ENCODE measurements at places on chromosomes 1 and 21. TPM values are rescaled to one million over a fixed set of nuclear protein-coding genes. Genes with fewer than 3 reads are reported as not detected.

Gene RIPPLY3
- polyA plus RNA-seq, result not detected

Gene C8A
- not detected for polyA plus RNA-seq

Gene TRIM33
- polyA plus RNA-seq, result 8.9 TPM

Gene G0S2
- polyA plus RNA-seq, result 59.3 TPM

Gene LIN28A
- polyA plus RNA-seq, result not detected

Gene RNF186
- polyA plus RNA-seq, result 34.3 TPM

- no peak for DNase-seq
Observed at GRCh38 chr1:118981436-118981835, 6.7 kb downstream of the TBX15 start.

DNA sequence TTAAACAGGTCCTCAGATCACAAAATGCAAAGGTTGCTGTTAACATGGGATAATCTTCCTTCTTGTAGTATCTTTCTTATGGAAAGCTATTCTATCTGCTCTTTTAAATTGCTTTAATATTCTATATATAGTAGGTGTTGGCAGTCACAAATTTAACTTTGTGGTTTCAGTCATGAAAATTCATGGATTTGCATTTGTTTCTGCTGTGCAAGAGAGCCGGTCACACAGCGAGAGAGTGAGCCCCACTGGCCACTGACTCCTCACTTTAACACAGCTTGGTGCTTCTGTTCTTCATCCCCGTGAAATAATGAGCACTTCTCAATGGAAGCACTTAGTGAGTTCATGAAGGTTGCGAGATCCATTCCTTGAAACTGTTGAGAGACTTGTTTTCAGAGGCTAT lies 18.1 kb upstream of the BMP8A start:
- DNase-seq, result no peak

DNA sequence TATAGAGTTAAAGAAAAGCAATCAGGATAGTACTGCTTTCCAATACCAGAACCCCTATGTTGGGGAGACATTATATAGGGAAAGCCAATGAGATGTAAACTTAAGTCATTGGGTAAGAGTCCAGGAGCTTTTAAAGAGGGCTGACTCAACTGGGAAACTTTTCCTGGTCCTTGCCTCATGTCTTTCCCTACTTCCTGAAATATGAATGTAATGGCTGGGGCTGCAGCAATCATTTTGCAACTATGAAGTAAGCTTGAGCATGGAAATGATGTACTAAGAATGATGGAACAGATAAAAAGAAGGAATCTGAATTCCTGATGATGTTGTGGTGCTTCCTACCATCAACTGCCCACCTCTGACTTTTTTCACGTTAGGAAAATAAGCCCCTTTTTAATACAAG lies 55.7 kb downstream of the WDR3 start:
- DNase-seq, result no peak

DNA sequence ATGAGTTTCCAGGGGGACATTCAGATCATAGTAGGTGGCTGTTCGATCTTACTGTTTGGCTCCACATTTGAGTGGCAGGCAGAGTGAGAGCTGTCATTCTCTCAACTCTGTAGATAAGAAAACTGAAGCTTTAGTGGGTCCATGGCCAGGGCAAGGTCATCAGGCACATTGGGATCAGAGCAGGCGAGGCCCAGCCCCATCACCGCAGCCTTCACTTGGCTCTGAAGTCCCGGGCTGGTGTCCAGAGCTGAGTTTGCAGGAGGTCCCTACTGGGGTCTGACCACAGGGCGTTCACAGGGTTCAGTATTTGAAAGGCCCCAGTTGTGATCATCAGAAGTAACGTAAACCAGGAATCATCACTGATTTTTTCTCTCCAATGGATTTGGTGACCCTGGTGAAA lies 76.7 kb downstream of the OBSCN start:
- no peak for DNase-seq

- DNase-seq, result no peak
Observed at GRCh38 chr21:29302359-29302875, 3.7 kb downstream of the BACH1 start.

GRCh38 chr21:32713726-32714125 lies 14.1 kb downstream of the SYNJ1 start:
- no peak for DNase-seq

GRCh38 chr1:85359874-85360721 lies 83.7 kb upstream of the BCL10 start:
- no peak for DNase-seq

DNA sequence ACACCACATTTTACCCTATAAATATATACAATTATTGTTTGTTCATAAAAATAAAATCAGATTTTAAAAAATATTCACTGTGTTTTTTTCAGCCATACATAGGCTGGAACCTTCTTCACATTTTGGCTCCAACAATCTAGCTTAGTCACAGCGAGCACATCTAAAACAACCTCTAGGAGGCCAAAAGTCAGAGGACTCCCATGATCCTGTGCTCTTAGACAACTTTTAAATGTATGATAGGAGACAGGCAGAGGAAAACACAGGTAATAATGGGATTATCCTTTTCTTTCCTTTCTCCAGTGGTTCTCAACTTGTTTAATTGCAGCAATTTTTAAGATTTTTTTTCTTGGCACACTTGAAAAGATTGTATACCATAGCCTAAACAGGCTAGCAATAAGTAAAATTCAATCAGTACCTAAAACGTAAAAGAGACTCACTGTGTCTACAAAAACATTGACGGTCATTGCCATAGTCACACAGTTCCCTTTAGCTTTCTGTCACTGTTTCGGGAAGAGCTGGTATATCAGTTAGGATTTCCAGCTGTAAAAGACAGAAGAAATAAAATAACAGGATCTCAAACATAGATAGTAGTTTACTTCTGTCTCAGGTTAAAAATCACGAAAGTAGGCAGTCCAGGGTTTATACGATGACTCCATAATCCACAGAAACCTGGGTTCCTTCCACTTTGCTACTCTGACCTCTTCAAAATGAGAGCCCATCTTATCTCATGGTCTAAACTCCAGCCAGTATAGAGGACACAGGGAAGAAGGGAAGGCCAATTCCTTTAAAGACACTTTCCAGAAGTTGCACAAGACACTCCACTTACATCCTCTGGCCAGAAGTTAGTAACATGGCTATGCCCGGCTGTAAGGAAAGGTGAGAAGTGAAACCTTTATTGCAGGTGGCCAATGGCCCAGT lies 39.2 kb upstream of the CR1L start:
- no peak for DNase-seq

- no peak for DNase-seq
Observed at GRCh38 chr1:11169202-11169601, 20.0 kb upstream of the ANGPTL7 start.

DNA sequence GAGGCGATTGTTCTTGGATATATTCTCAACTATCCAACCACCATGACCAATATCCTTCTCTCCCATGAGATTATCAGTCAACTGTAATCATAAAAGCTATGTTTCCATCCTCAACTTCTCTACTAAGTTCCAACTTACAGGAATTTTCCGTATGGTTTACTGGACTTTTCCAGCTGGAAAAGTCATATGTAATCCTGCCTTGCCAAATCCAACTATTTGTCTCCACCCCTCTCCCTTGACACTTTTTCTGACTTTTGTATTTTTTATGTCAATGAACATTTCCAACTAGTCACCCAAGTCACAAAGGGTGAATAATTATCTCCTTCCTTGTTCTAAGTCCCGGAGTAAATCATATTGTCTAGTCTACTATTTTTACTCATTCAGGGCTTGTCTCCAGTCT lies 293.1 kb downstream of the USP25 start:
- DNase-seq, result no peak

DNA sequence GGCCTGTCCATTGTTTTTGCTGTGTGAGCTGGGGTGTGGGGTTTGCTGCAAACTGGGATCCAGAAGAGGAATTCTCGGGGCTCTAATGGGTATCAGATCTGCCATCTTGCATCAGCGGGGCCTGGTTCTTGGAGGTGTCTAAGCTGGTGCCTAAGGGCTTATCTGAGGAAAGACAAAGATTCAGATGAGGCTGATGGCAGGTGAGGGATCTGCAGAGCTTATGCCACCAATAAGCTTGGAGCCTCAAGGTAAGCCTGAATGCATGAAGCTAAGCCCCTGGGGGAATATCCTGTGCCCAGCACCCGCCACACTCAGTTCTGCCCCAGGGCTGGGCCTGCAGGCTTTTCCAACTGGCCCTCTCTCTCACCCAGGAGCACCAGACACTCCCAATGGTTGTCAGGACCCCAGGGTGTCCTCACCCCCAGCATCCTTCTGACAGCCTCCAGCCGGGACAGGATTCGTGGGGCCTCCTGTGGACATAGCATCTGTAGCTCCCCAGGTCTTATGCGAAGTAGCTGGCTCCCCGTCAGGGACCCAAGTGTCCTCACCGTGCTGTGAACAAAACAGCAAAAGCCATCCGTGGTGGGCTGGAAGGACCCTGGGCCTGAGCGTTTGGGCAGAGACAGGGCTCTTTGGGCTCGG lies 9.5 kb upstream of the GSTM3 start:
- DNase-seq, result no peak

DNA sequence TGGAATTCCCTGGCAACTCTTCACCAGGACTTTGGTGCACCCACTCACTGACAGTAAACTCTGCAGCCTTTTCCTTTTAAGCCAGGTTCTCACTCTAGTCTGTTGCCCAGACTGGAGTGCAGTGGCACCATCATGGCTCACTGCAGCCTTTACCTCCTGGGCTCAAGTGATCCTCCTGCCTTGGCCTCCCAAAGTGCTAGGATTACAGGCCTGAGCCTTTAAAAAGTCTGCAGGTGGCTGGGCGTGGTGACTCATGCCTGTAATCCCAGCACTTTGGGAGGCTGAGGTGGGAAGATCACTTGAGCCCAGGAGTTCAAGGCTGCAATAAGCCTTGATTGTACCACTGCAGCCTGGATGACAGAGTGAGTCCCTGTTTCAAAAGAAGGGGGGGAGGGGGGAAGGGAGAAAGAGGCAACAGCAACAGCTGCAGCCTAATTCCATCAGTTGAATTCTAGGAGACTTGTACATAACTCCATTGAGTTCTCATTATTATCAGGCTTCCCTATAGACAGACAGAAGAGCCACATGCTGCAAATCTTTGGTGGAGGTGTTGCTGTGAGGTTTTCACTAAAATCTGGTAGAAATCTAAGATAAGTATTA lies 8.1 kb upstream of the HNRNPR start:
- DNase-seq, result no peak

- no peak for DNase-seq
Observed at GRCh38 chr1:182050481-182051448, 10.7 kb downstream of the ZNF648 start.

DNA sequence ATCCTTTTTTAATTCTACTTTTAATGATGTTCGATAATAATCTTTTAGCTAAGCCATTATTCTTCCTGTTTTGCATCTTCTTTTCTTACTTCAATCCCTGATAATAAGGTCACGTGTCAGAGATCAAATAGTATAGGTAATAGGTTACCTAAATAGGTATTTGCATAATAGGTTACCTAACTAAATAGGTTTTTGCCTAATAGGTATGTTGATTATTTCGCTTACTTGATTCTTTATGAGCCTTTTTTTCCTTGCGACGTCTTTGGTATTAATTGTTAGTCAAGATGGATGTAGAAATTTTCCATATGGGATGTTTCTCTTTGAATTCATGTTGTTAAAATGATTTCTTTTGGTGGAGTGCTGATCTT lies 2.5 kb downstream of the GGPS1 start:
- DNase-seq, result no peak

- no peak for DNase-seq
Observed at GRCh38 chr1:186681121-186681520, 898 bp upstream of the PTGS2 start.

DNA sequence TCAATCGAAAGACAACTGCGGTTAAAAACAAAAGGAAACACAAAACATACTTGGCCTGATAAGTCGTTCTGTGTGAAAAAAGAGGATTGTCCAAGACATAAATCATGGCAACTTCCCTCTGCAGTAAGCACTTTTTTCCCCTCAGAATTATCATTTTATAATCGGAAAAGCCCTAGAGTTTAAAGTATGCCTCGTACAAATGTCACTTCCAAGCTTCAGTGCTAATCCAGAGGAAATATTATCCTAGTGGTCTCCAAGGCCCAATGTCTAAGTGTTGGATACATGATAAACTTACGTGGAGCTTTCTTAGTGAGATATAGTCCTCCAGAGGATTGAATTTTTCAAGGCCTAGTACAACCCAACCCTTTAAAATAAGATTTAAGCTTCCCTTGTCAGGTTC lies 11.2 kb upstream of the NTMT2 start:
- DNase-seq, result no peak

DNA sequence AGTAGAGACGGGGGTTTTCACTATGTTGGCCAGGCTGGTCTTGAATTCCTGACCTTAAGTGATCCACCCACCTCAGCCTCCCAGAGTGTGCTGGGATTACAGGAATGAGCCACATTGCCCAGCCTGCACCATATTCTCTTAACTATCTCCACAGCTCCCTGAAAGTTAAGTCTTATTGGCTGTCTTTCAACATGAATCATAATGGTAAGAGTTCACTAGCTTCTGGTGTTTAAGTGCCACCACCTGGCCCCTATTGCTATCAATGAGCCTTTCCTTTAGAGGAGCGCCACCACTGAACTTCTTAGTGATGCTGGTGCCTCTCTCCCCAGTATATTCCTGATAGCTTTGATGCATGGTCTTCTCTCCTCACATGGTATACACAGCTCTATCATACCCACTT lies 15.7 kb downstream of the ZFYVE9 start:
- no peak for DNase-seq

- no peak for DNase-seq
Observed at GRCh38 chr1:47524272-47524671, 86.4 kb downstream of the FOXD2 start.

DNA sequence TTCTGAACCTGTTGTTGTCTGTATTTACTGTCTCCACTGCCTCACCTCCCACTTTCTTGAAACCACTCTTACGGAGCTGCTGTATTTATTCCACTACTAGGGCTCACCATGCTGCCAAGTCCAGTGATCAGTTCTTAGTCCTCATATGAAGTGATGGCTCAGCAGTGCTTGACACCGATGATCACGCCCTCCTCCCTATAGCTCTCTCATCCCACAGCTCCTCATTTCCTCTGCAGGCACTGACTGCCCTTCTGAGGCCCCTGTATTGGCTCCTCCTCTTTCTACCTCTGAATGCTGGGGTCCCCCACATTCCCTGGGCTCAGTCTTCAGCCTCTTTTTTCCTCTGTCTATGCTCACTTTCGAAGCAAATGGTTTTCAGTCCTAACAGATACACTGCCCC lies 3.4 kb downstream of the CLCA1 start:
- DNase-seq, result no peak

GRCh38 chr1:81118550-81118949 lies 682.2 kb upstream of the ADGRL2 start:
- no peak for DNase-seq

- no peak for DNase-seq
Observed at GRCh38 chr1:101410048-101410878, 173.4 kb downstream of the S1PR1 start.

- DNase-seq, result no peak
Observed at GRCh38 chr1:44848456-44849181, 5.6 kb upstream of the PTCH2 start.
